Stimulated activated CD8-positive, alpha-beta memory T cell treated with anti-CD3 and anti-CD28 coated beads, Interleukin-4, amount 100 ng/mL, for 1 hour (primary cell): ENCODE measurements at places on chromosomes 5 and 9.

DNA sequence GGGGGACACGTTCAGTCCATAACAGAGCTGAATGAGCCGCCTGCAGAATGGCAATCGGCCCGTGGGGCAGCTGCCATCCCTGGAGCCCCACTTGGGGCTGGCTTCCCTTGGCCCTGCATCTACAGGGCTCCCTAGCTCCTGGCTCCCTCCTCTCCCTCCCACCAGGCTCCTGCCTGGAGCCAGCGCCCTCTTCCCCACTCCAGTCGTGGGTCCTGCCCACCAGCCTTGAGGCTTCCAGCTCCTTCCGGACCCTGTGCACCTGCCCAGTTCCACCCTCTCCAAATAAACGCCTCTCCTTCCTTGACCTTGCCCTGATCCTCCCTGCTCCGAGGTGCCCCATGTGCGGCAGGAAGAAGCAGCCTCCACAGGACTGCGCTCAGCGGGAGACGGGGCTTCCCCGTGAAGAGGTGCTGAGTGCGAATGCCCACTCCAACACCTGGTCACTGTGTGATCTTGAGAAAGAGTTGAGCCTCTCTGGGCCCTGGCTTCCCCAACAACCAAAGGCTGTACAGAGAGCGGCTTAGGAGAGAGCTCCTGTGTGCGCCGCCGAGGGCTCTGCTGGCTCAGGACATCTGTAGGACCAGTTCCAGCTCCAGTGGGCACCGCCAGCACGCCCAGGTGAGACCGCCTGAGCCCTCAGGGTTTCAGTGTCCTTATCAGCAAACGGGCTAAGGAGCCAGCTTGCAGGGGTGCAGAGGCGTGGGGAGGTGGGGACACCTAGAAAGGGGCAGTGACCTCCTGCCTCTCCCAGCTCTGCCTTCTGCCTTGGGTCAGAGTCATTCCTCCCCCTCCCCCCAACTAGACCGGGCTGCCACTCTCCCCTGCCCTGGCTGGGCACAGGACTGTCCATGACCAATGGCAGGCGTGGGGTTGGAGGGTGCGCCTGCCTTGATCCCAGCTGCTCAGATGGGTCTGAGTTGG lies 12.1 kb downstream of the C9orf50 start:
- DNase-seq, result no peak

DNA sequence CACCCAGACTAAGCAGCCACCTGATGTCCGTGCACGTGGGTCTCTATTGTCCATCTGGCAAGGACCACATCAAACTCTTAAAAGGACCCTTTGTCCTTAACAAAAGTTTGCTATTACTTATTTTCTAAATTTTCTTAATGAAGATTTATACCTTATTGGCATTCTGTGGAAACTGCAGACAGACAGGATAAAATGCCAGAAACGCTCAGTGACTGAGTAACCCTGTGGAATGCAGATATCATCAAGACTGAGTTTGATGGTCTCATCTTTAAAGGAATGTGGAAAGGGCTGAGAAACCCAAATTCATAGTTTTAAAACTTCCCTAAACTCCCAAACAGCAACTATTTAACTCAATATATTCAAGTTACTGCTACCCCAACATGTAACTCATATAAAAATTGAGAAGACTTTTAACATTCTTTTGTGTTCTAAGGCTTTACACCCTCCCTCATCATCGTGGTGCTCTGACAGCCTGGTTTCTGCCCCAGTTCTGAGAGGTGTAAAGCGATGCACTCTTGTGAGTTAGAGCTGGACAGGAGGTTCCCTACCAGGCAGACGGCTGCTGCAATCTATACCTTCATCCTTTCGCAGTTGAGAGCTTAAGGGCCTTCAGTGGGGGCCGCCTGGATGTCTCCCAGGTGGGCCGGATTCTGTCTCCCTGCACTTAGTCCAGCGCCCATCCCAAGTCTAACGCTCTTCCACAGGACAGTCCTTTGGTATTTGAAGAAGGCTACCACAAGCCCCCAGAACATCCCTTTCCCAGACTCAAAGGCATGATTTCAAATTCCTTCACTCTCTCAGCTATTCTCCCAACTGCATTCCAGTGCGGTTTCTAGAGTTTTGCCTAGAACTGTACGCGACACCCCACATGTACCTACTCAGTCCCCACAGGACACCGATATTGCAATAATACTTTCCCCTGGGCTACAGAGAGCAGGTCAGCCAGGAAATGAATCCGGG lies 68.9 kb downstream of the DAP start:
- no peak for DNase-seq

GRCh38 chr9:75909776-75910175 lies 19.3 kb downstream of the PCSK5 start:
- DNase-seq, result no peak

DNA sequence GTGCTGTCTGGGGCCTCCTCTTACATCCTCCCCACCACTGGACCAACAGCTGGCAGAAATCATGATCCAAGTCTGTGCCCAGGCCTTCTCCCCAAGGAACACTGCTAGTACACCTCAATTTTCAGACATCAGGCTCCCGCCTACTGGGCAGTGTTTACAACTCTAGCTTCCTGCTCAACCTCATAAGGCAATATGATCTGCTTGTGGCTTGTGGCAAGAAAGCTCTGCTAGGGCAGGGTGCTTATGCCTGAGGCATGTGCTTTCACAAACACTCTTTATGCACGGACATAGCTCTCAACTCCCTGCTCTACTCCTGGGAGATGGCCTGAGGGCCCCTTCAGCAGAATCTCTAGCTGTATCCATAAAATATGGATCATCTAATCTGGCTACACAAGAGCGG lies 32.5 kb downstream of the SH3TC2 start:
- no peak for DNase-seq

- no peak for DNase-seq
Observed at GRCh38 chr5:150655221-150655620, 5.8 kb upstream of the MYOZ3 start.

- DNase-seq, result no peak
Observed at GRCh38 chr9:134951461-134951860, 33.7 kb upstream of the FCN1 start.

DNA sequence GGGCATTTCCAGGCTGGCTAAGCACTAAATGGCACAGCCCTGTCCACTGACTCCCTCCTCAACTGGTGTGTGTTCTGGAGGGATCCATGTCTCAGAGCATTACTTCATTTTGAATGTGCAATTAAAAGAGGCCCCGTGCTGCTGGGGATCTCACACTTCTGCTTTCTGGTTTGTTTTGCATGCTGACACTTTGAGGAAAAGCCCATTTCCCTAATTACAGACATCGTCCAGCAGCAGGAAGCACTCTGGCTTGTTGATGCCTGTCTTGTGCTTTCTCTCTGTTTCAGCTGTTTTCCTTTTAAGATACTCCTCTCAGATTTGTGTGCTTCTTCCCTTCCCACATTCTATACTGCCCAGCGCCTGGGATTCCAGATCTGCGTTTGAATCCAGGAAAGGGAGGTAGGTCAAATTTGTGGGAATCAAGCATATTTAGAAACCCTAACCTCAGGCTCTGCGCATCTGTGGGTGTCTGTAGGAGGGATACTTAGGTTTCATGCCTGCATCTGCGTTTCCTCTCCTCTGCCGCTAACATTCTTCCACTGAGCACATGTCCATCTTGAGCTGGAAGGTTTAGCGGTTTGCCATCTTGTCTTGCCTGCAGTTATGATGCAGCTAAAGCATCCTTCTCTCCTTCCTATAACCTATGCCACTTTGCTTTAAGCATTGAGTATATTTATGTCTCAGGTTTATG lies 25.7 kb downstream of the SYK start:
- DNase-seq, result no peak

DNA sequence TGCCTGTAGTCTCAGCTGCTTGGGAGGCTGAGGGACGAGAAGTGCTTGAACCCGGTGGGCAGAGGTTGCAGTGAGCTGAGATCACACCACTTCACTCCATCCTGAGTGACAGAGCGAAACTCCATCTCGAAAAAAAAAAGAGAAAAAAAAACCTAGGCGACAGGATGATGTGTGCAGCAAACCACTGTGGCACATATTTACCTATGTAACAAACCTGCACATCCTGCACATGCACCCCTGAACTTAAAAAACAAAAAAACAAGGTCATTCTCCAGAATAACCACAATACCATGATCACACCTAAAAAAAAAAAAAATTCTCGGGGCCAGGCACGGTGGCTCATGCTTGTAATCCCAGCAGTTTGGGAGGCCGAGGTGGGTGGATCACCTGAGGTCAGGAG lies 7.5 kb upstream of the DOLPP1 start:
- no peak for DNase-seq

GRCh38 chr5:53481887-53482716 lies 1.7 kb downstream of the FST start:
- no peak for DNase-seq
